ENCODE measurements at places on chromosomes 4 and X.

DNA sequence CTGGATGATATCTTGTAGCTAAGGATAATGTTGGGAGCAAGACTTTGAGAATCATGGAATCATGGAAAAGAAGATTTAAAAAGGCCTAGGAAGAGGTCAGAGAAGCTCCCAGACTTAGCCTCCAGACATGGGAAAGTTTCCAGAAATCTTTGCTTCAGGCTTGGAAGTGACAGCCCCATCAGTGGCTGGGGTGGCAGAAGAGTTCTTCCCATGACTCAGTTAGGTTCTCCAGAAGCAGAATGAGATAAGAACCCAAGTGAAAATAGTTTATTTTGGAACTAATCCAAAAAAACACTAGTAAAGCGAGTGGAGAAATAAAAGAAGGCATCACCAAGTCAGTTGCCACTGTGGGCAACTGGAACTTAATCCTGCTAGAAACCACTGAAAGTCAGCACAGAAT, 506.9 kb downstream of the MID1IP1 start:
- DNase-seq, result no peak

DNA sequence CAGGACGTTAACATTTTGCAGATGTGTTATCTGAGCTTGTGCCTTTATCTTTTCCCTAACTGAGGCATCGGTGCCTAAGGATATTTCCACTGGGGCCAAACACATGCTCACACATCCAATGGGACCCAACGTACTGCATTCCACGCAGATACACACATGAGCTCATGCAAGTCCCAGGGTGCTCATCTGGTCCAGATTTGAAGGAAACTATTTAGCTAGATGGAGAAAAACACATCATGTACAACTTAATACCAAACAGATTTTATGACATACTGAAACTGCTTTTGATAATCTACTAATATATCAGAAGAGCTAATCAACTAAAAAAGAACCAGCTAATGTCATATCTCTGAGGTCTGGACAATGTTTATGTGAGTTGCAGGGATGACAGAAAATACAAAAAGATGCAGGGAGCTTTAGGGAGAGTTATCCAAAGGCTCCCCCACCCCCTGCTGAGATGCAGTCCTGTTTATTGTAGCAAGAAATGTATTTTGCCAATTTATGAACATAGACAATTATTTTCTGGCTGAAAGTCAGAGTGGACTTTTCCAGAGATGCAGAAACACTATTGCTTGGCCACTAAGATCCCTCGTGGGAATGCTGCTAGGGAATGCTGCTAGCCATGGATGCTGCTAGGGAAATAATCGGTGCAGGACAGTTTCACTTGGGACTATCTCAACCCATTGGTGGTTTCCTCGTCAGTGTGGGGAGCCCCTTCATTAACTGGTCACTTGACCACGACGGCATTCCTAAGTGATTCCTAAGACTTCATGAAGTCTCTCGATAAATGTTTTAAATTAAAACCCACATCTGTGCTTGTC, 172.8 kb downstream of the SMIM20 start:
- DNase-seq, result no peak

- no peak for DNase-seq
Measured at GRCh38 chr4:154740462-154740861, 3.3 kb upstream of the LRAT start.

- no peak for DNase-seq
Measured at GRCh38 chr4:159950707-159951106, 847.8 kb downstream of the RAPGEF2 start.

GRCh38 chr4:156749426-156750403, 221.9 kb downstream of the PDGFC start:
- no peak for DNase-seq

DNA sequence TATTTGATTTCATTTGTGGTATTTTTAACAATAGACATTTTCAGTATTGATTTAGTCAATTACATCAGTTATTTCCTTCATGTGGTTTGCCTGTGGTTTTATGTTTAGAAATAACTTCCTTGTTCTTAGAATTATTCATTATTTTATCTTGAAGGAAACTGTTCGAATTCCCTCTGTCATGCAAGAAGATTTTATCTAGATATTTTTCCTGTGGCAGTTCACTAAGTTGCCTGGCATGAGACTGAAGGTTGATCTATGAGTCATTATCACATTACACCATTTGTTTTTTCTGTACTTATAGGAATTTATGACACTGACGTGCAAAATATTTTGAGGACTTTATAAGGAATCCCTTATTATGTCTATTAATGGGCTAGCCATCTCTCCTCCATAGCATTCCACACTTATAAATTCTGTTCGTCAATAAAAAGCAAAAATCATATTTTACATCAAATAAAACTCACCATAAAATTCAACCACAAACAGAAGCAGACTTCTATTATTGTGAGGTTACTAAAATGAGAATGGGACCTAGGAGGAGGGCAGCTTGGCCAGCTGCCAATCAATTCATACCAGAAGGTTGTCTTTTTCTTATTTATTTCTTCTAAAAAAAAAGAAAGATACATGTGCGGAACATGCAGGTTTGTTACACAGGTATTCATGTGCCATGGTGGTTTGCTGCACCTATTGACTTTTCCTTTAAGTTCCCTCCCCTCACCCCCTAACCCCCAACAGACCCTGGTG, 179.0 kb downstream of the KCNIP4 start:
- DNase-seq, result no peak

DNA sequence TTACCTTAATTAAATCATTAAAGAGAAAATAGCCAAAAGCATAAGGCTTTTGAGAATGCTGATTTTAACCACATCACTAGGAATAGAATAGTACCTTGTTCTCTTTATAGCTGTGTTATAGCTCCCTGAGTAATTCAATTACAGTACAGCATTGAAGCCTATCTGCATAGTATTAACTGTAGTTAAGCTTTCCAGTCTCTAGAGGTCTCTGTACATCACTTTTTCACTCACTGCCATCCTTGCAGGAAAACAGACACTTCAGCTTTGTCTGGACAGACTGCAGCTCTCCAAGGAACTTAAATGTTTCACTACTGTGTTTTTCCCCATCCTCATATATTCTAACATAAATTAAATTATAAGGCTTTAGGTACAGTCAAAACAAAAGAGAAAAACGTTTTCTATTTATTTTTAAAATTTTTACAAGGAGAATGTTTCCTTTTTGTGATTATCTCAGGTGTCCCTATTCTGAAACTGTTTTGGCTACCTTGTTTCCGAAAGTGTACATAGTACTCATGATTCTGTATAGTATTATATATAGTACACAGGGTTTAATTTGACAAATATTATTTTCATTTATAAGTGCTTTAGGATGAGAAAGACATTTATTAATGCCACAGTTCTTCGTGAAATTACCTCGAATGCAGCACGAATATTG, 407.9 kb downstream of the PCDH18 start:
- no peak for DNase-seq

DNA sequence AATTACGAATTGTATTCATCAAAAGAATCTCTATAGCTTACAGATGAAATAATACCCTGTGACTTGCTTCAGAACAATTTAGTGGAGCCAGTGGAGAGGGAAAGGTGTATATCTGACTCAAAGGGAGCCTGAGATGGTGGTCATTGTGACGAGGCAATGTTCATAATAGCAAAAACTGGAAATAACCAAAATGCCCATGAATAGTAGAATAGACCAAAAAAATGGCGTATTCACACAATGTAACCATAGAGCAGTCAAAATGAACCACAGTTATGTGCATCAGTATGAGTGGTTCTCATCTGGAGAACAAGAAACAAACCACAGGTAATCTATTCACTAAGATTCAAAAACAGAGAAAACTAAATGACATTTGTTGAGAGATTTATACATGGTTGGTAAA, 125.3 kb upstream of the CLNK start:
- DNase-seq, result no peak

- no peak for DNase-seq
Measured at GRCh38 chr4:119736559-119736958, 108.0 kb upstream of the PDE5A start.

Measured in activated CD4-positive, alpha-beta T cell treated with anti-CD3 and anti-CD28 coated beads, Interleukin-2, amount 50 U/mL, for 4 hours (primary cell).